Smooth muscle cell of the coronary artery (primary cell): ENCODE measurements at places on chromosomes 1 and 21. TPM values are rescaled to one million over a fixed set of nuclear protein-coding genes. Genes with fewer than 3 reads are reported as not detected.

Gene ATAD3C
- under 0.01 and 0.15 TPM in 2 replicates for total RNA-seq

Gene CAPN8
- not detected in 2 replicates for total RNA-seq

Gene FCGR3A
- not detected in 2 replicates for total RNA-seq

Gene TOMM40L
- 8.7 and 11.7 TPM in 2 replicates for total RNA-seq

Gene MAP3K7CL
- total RNA-seq, result 38.0 and 90.5 TPM in 2 replicates

Gene CFHR3
- total RNA-seq, result not detected in 2 replicates

Gene PTPRC
- total RNA-seq, result not detected in 2 replicates

Gene HRNR
- total RNA-seq, result not detected in 2 replicates

Gene HCRTR1
- total RNA-seq, result under 0.01 TPM in 1 of 2 replicates, not detected in the other

Gene LCA5L
- 0.35 and 0.75 TPM in 2 replicates for total RNA-seq

Gene CFAP107
- not detected in 2 replicates for total RNA-seq

Gene ZFP69
- total RNA-seq, result 1.4 and 2.7 TPM in 2 replicates

Gene PTPRU
- 7.2 and 45.0 TPM in 2 replicates for total RNA-seq

Gene S1PR1
- total RNA-seq, result 2.5 and 7.4 TPM in 2 replicates

Gene CYP2J2
- 0.08 TPM in 1 of 2 replicates, not detected in the other for total RNA-seq

Gene ACTA1
- not detected in 2 replicates for total RNA-seq

Gene GUCA2A
- not detected in 2 replicates for total RNA-seq

Gene SUSD4
- under 0.01 TPM in 1 of 2 replicates, not detected in the other for total RNA-seq

Gene MATN1
- total RNA-seq, result 0.23 TPM in 1 of 2 replicates, not detected in the other

Gene NFASC
- 7.2 and 33.3 TPM in 2 replicates for total RNA-seq

Gene AMPD1
- not detected in 2 replicates for total RNA-seq

Gene CLCA2
- 0.45 and 9.7 TPM in 2 replicates for total RNA-seq

Gene ZNF692
- total RNA-seq, result 10.1 and 20.4 TPM in 2 replicates

Gene C1orf50
- total RNA-seq, result 0.82 and 3.2 TPM in 2 replicates

Gene CYP4X1
- total RNA-seq, result 0.12 and 0.23 TPM in 2 replicates

Gene NR1I3
- total RNA-seq, result not detected in 2 replicates

Gene RAVER2
- total RNA-seq, result 4.6 and 8.8 TPM in 2 replicates

Gene C1orf198
- total RNA-seq, result 71.8 and 92.8 TPM in 2 replicates

Gene FAM72D
- total RNA-seq, result 0.68 TPM in 1 of 2 replicates, not detected in the other

Gene S100A7A
- total RNA-seq, result not detected in 2 replicates

Gene RPE65
- not detected in 2 replicates for total RNA-seq

Gene NEXN
- total RNA-seq, result 2.0 and 9.2 TPM in 2 replicates
